ENCODE measurements at places on chromosomes 11 and 22.

DNA sequence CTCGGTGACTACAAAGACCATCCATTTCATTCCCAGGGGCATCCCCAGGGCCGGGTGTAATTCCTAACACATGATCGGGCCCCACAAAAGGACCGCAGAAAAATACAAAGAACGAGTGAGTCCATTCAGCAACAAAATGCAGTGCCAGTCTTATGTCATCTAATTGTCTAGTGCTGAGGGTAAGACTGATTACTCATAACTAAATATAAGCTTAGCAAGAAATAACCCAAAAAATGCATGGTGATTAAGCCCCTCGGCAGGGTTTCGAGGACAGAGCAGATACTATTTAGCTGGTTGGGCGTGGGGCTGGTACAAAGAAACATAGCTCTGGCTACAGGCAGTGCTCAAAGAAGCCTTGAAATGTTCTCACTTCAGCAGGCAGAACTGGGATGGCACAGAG, 1078.9 kb downstream of the OPCML start:
- no peak overlapping the region for H3K27ac ChIP-seq
- H3K4me3 ChIP-seq, result no peak overlapping the region
- H3K27me3 ChIP-seq, result no peaks in the 10 kb centered on the region
- H3K4me1 ChIP-seq, result no peaks in the 10 kb centered on the region
- no peak for DNase-seq

DNA sequence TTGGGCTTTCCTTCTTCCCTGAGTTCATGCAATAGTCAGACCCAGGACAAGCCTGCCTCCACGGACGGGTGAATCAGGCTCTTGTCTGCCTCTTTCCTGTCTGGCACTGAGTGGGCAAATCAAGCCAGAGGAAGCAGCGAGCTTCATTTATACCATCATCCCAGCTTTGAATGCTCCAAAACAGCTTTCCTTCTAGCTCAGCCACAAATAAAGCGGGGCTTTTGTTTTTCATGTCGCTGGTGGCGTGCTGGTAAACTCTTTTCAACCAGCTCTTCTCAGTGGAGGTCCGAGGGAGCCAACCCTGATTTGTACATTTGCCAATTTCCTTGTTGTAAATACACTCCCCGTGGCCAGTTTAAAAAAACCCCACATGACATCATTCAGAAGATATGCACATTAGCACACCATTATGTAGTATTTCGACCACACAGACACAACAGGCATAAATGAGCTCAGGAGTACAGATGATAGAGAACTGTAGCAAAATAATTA, 8.6 kb downstream of the C11orf91 start:
- no peak overlapping the region for H3K4me3 ChIP-seq
- H3K4me1 ChIP-seq, result peaks cover 87% of the 10 kb centered on the region
- peak; percentile 95 for DNase-seq

DNA sequence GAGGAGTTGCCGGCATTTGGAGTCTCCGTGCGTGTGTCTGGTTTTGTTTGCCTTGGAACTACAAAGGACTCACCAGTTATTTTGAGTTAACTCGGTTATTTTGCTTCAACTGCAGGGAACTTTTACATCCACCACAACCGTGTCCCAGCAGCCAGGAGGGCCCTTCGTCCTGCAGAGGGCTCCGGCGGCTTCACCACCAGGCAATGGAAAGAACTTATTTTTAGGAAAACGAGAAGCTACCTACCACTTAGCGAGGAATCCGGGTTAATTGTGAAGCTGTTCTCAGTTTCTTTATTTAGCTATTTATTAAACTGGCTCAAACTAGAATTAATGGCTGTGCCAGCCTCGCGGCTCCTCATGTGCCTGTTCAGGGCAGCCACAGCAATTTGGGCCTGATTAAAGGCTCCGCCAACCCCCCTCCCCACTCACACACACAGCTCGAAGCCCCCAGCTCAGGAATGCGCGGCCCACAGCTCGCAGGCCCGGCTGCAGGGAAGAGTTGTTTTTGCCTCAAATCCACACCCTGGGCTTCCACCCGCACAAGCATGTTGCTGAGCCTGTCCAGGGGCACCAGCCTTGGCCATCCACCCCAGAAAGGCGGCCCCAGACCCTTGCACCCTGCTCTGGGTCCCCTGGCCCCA, 55.9 kb upstream of the FGF3 start:
- no peaks in the 10 kb centered on the region for H3K36me3 ChIP-seq
- no peak overlapping the region for H3K27ac ChIP-seq
- H3K4me3 ChIP-seq, result no peak overlapping the region

DNA sequence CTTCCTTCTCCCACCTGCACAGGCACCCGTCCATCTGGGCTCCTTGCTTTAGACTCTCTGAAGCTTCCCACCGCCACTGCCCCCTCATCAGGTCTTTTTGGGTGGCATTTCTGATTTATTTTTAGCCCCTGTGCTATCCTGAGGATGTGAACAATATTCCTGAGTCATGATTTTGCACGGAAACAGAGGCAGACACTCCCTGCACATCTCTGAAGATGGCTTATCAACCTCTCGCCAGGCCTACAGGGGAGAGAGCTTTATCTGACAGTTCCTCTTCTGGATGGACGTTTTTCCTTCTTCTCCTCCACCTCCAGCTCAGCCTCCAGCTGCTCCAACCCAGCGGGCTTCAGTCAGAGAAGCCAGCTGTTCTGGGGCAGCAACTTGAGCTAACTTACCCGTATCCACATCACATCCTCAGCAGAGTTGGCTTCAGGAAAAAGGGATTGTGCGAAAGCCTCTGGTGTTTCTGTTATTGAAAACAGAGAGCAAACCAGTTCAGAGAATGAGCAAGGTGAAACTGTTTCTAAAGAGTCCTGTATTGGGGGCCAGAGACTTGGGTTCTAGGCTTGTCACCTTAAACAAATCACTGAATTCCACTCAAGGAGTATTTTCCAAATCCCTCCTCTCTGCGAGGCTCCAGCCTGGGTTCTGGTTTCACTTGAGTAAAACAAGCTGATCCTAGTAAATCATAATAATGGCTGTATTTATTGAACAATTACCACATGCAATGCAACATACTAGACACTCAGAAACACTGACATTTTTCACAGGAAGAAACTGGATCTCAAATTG, 33.1 kb upstream of the ETS1 start:
- no peaks in the 10 kb centered on the region for H3K36me3 ChIP-seq
- H3K4me1 ChIP-seq, result no peaks in the 10 kb centered on the region
- H3K27ac ChIP-seq, result no peak overlapping the region
- DNase-seq, result no peak
- H3K4me3 ChIP-seq, result no peak overlapping the region

DNA sequence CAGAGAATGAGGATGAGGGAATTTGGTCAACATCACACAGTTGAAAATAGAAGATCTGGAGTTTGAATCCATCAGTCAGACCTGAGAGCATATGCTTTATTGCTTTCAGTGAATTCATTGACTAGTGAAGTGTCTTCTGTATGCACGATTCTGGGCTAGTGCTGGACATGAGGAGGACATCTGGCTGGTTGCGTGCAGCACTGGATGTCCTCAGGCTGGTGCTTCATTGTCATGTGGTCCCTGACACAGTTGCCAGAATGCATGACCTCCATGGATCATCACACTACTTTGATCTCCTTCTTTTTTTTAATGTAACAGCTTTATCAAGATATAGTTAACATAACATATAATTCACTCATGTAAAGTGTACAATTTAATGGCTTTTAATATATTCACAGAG, 44.5 kb upstream of the MMP7 start:
- H3K36me3 ChIP-seq, result no peaks in the 10 kb centered on the region
- peak overlapping the region; percentile 40 for H3K27ac ChIP-seq
- H3K27me3 ChIP-seq, result no peaks in the 10 kb centered on the region
- H3K4me1 ChIP-seq, result no peaks in the 10 kb centered on the region
- no peak for DNase-seq
- H3K4me3 ChIP-seq, result no peak overlapping the region

GRCh38 chr11:2553886-2554285, 109.1 kb downstream of the KCNQ1 start:
- no peak overlapping the region for H3K4me3 ChIP-seq
- DNase-seq, result no peak
- H3K27me3 ChIP-seq, result no peaks in the 10 kb centered on the region
- no peaks in the 10 kb centered on the region for H3K36me3 ChIP-seq
- H3K27ac ChIP-seq, result no peak overlapping the region
- no peaks in the 10 kb centered on the region for H3K4me1 ChIP-seq

GRCh38 chr11:28621753-28622152, 513.6 kb downstream of the METTL15 start:
- no peaks in the 10 kb centered on the region for H3K4me1 ChIP-seq
- H3K27ac ChIP-seq, result no peak overlapping the region
- no peaks in the 10 kb centered on the region for H3K36me3 ChIP-seq
- no peak overlapping the region for H3K4me3 ChIP-seq
- DNase-seq, result no peak

DNA sequence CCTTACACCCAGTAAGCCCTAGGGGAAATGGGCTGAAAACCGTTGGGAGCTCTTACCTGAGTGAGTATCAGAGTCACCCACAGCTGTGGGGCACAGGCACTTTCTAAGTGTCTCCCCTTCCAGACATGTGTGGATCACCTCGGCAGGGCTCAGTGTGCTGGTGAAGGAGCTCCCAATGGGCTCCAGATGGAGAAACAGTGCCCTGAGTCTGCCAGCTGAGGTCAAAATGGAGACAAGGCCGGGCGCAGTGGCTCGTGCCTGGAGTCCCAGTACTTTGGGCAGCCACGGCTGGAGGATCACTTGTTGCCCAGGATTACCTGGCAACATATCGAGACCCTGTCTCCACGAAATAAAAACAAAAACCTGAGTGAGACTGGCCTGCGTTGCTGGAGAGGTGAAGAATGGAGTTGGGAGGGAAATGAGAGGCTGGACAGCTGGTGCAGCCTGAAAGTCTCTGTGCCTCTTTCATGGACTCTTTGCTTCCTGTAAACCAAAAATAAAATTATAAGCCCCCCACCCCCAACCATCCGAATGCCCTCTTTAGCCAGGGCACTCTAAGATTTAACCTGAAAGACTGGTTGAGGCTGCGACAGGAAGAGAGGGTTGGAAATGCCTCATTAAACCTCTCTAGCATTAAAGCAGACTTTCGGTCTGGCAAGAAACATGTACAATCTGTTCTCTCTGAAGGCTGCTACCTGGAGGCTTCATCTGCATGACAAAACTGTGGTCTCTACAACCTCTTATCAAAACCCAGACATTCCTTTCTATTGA, 111.8 kb downstream of the SNX19 start:
- no peak overlapping the region for H3K4me3 ChIP-seq
- no peaks in the 10 kb centered on the region for H3K4me1 ChIP-seq
- H3K27me3 ChIP-seq, result no peaks in the 10 kb centered on the region
- no peak overlapping the region for H3K27ac ChIP-seq

DNA sequence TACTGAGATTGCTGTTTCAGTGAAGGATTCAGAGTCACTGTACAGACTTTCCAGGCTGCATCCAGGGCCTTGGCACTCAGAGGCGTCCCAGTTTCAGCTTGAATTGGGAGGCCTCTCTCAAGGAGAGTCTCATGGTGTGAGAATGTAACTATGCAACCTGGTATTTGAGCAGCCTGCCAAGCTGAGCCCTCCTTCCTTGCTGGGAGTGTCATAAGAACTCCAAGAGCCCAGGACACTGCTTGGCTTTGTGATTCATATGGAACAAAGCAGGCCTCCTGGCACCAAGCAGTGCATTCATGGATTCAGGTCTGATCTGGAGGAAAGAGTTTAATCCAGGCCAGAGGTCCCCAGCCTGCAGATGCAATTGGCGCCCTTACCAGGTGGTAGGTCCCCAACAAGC, 171.7 kb downstream of the DBX1 start:
- no peaks in the 10 kb centered on the region for H3K4me1 ChIP-seq
- no peaks in the 10 kb centered on the region for H3K27me3 ChIP-seq
- H3K27ac ChIP-seq, result no peak overlapping the region

- H3K4me1 ChIP-seq, result peaks cover 56% of the 10 kb centered on the region
- peaks cover 2% of the 10 kb centered on the region for H3K36me3 ChIP-seq
Measured at GRCh38 chr11:64357904-64358535, 942 bp upstream of the RPS6KA4 start.

GRCh38 chr11:2678396-2678795, 21.4 kb downstream of the KCNQ1OT1 start:
- H3K27me3 ChIP-seq, result no peaks in the 10 kb centered on the region
- no peak overlapping the region for H3K27ac ChIP-seq
- no peaks in the 10 kb centered on the region for H3K4me1 ChIP-seq
- no peaks in the 10 kb centered on the region for H3K36me3 ChIP-seq
- no peak for DNase-seq

DNA sequence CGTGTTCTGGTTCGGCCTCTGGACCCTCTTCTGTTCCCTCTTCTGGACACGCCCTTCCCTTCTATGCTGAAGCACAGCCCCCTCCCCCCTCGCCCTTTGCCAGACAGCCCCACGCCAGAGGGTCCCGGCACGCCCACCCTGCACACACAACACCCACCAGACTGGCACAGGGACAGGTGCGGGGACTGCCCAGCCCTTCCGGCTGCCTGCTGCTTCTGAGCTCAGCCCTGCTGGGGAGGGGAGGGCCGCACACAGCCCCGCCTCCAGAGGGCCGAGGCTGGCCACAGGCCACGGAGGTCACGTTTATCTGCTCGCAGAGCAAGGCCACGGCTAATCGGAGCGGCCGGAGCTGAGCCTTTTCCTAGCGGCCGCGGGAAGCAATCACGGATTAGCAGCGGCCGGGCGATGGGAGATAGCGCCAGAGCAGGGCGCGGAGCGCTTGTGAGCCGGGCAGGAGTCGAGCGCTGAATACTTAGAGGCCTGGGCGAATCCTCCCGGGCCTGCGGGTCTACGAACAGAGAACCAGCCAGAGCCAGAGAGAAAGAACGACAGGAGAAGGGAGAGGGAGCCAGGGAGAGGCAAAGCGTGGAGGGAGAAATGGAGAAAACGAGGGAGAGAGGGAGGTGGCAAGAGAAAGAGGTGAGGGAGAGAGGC, 21.5 kb downstream of the OTUB1 start:
- no peak overlapping the region for H3K27ac ChIP-seq
- H3K27me3 ChIP-seq, result no peaks in the 10 kb centered on the region
- no peak for DNase-seq
- peaks cover 43% of the 10 kb centered on the region for H3K4me1 ChIP-seq
- no peaks in the 10 kb centered on the region for H3K36me3 ChIP-seq

DNA sequence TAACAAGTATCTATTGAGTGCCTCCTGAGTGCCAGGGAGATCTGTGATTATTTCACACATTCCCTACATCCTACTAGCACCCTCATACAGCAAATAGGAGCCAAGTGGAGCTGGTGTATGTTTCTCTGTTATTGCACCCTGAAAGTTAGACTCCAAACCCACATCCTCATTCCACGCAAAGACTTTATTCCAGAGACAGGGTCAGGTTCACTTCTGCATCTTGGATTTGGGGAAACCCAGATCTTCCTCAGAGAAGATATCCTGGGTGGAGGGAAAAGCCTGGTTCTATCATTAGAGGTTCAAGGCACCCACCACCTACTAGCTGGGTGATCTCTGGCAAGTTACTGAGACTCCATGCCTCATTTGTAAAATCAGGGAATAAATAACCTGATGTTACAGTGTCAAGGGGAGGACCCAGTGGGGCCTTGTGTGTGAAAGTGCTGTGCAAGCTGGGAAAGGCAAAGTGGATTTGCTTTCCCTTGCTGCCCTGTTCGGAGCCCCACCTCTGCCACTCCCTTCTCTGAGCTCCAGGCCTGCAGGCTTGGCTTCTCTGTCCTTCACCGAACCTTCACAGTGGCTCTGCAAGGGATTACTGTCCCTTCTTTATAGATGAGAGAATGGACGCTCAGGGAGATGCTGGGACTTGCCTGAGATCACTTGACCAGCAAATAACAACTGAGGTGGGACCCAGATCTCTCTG, 991 bp upstream of the SLCO2B1 start:
- H3K4me3 ChIP-seq, result no peak overlapping the region
- no peak for DNase-seq
- H3K27me3 ChIP-seq, result peaks cover 2% of the 10 kb centered on the region
- H3K36me3 ChIP-seq, result no peaks in the 10 kb centered on the region
- no peak overlapping the region for H3K27ac ChIP-seq

Data from Panc1 (cell line).